H4 (cell line): ENCODE measurements at places on chromosomes 11 and 22. TPM values are rescaled to one million over a fixed set of nuclear protein-coding genes. Genes with fewer than 3 reads are reported as not detected.
A peak's percentile ranks its signal among the peaks of the same experiment; 100 is the strongest.

The PNPLA3 gene
- total RNA-seq: 5.2 and 7.8 TPM in 2 replicates

The SOX6 gene
- 6.4 and 16.6 TPM in 2 replicates for total RNA-seq

DNA sequence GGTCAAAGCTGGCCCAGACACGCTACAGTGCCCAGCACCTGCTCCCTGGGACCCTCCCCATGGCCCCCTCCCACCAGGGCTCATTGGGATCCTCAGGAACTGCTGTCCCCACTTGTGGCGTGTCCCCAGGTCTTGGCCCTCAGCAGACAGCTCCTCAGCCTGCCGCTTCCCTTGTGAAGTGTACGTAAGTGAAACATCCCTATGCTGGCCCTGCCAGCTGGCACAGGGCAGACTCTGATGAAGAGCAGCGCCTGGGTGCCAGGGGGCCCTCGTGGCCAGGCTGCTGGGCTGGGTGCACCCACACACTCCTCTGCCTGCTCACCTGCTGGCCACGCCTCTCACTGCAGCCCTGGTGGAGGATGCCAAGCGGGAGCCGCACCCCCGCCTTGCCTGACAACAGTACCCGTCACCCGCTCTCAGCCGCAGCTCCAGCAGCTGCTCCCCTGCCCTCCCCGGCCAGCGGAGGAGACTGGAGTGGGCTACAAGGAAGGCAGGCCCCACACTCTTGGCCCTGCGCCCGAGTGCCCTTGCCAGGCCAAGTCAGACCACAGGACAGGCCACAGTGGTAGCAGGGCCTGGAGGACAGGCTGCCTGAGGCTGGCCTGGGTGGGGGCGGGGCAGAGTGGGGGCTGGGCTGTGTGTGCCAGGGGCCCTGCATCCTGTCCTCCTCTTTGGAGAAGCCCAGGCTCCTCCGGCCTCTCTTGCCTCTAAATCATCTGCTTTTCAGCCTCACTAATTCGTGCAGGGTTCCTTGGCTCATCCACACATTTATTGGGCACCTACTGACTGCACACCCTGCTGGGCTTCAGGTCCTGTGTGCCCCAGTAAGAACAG is 39.5 kb downstream of the IGF2 start:
- DNase-seq: no peak

DNA sequence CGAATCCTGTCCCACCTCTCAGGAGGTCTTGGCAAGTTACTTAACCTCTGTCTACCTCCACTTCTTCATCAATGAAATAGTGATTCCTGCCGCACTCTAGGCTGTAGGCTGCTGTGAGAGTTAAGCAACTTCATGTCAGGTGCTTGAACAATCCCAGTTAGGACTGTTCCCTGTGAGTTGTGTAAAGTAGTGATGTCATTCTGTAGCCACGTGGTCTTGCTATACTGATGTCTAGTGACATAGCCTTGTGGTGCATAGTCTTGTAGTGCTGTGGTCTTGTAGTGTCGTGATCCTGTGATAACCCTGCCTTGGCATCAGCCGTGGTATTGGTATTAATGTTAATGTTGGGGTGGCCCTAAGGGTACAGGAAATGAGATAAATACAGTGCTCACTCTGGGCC is 30.3 kb upstream of the PRR5 start:
- DNase-seq: peak; percentile 75

GRCh38 chr11:111585371-111585770 is 16.9 kb upstream of the SIK2 start:
- DNase-seq: no peak

DNA sequence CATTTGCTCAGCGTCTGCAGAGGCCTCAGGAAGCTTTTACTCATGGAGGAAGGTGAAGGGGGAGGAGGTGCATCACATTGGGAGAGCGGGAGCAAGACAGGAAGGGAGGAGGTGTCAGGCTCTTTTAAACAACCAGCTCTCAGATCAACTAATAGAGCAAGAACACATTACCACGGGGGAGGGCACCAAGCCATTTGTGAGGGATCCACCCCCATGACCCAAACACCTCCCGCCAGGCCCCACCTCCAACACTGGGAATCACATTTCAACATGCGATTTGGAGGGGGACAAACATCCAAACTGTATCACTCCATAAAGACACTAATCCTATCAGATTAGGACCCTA is 18.9 kb upstream of the THY1 start:
- no peak for DNase-seq

GRCh38 chr11:118636569-118637290 is 29.3 kb downstream of the PHLDB1 start:
- no peak for DNase-seq
